Right ventricle myocardium inferior (tissue), 1 donor: ENCODE measurements at places on chromosomes 2 and 18.

DNA sequence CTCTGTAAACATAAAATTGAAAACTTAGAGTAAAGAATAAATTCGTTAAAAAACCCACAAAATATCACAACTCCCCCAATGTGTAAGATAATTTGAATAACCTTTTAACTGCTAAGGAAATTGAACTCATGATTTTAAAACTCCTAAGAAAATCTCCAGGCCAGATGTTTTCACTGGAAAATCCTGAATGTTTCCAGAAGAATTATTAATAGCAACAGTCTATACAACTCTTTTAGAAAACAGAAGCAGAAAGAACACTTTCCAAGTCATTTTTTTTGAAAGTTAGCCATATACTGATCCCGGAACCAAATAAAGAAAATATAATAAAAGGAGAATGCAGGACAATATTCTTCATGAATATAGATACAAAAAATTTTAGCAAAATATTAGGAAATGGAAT lies 165.6 kb downstream of the ACOXL start:
- no peak for DNase-seq

DNA sequence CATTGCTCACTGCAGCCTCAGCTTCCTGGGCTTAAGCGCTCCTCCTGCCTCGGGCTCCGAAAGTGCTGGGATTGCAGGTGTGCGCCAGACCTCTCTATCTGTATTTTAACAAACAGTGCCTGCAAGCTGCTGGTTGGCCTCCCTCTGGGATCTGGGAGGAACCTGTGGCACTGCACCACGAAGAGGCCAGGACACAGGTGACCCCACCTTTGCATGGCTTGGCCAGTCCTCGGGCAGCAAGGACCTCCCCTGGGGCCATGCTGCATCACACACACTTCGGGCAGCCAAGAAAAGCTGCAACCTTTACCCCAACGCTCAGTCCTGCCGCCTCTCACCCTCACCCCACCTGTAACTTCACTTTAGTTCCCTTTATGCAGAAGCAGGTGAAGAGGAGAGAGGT lies 70.0 kb downstream of the PXDN start:
- no peak for DNase-seq

- no peak for DNase-seq
Measured at GRCh38 chr2:100272841-100273329, 49.4 kb downstream of the LONRF2 start.

- DNase-seq: peak; percentile 72
Measured at GRCh38 chr2:38092196-38092902, 16.4 kb upstream of the CYP1B1 start.

DNA sequence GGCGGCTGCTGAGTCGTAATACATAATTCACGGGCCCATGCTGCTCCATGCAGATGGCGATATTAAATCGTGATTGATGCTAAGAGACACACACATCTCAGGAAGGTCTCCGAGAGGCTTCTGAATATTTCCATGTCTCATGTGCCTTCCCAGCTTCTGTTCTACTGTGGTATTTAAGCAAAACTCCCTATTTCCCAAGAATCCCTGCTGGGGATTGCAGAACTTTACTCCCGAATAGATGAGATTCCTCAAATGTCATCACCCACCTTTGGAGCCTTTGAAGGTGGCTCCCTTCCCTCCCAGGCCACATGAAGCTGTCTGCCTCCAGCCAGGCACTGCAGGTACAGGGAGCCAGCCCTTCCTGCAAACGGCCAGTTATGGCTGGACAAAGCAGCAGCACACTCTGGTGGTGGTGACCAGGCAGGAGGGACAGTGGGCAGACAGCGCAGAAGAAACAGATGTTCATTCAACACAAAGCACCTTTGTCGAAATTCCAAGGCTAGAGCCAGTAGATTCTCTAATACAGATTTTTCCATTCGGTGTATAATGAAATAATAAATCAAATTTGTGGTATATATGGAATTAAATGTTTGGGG lies 14.1 kb downstream of the NRP2 start:
- DNase-seq: no peak

DNA sequence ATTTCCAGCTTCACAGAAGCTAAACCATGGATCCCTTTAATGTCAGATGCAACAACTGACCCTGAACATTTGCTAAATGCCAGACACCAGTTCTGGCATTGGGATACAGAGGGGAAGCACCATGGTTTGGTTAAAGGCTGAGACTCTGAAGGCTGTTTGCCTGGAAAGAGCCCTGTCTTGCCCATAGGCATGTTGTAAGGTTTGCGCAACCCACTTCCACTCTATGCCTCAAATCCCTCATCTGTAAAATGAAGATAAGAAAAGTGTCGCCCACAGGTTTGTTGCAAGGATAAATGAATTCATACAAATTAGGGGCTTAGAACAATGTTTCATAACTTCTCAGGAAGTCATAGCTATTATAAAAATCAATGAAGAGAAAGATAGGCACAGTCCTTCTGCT lies 380.9 kb upstream of the GYPC start:
- DNase-seq: no peak
